Transverse colon (tissue), 4 donors: ENCODE measurements at places on chromosomes 3 and 15. TPM values are rescaled to one million over a fixed set of nuclear protein-coding genes. Genes with fewer than 3 reads are reported as not detected.

FGF7 gene
- 11.2 TPM for total RNA-seq

MEGF11 gene
- not detected for total RNA-seq

- peaks cover 33% of the 10 kb centered on the region for H3K4me1 ChIP-seq
- H3K27me3 ChIP-seq = no peaks in the 10 kb centered on the region
- DNase-seq = no peak
- H3K27ac ChIP-seq = no peak overlapping the region
- H3K36me3 ChIP-seq = peaks cover 12% of the 10 kb centered on the region
Measured at GRCh38 chr15:34986326-34986725, 1.8 kb downstream of the ZNF770 start.

SPSB4 gene
- not detected for total RNA-seq

DNA sequence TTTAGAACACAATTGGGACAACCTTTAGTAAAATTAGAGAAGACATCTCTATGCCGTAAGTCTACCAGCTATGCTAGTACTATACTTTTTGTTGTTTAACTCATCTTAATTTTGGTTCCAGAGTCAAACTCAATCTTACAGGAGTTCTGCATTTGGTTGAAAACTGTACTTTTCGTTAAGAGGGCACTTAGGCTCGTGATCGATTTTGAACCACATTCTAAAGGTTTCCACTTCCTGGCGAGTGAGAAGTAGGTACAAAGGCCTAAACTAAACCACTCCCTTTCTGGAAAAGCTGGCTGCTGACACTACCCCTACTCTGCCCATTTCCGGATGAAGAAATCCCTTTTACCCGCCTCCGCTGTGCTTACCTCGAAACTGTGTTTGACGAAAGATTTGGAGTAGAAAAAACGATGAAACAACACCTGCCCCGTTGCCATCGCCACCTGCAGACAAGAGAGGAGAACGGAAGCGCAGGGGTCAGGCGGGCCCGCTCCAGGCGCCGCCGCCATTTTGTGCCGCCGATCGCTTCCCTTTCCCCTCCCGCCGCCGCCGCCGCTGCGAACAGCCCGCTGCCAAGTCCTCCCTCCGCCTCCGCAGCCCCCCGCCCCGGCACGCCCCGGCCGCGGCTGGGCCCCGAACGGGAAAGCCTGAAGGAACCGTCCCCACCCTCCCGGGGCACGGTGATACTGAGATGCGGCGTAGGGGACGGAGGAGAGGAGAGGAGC lies 748 bp downstream of the CCNL1 start:
- H3K4me1 ChIP-seq = peaks cover 75% of the 10 kb centered on the region
- peaks cover 34% of the 10 kb centered on the region for H3K36me3 ChIP-seq
- H3K27ac ChIP-seq = peak overlapping the region; percentile 100
- no peaks in the 10 kb centered on the region for H3K27me3 ChIP-seq
- peak; percentile 79 for DNase-seq
- peak overlapping the region; percentile 85 for H3K4me3 ChIP-seq

TMCO5A gene
- total RNA-seq = not detected

GOLGA6L6 gene
- total RNA-seq = not detected

DNA sequence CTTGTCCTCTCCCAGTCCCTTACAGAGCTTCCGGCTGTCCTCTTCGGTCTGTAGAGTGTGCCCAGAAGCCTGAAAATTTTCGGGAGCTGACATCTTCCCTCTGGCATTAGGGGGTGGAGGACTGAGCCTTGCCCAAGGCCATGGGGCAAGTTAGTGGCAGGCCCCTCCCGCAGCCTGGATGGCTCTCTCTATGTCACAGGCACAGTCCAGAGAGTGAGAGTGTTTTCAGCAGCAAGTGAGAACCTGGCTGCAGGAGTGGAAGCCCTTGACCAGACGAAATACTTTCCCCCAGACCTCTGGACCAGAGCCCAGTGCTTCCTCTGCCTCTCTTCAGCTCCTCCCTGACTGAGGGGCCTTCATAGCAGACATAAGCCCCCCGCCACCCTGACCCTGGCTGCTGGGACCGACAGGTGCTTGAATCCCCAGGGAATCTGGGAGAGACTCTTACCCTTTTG lies 50.5 kb upstream of the SEC22A start:
- no peak overlapping the region for H3K27ac ChIP-seq
- no peak overlapping the region for H3K4me3 ChIP-seq
- no peaks in the 10 kb centered on the region for H3K27me3 ChIP-seq
- H3K36me3 ChIP-seq = no peaks in the 10 kb centered on the region
- DNase-seq = no peak
- no peaks in the 10 kb centered on the region for H3K4me1 ChIP-seq

DNA sequence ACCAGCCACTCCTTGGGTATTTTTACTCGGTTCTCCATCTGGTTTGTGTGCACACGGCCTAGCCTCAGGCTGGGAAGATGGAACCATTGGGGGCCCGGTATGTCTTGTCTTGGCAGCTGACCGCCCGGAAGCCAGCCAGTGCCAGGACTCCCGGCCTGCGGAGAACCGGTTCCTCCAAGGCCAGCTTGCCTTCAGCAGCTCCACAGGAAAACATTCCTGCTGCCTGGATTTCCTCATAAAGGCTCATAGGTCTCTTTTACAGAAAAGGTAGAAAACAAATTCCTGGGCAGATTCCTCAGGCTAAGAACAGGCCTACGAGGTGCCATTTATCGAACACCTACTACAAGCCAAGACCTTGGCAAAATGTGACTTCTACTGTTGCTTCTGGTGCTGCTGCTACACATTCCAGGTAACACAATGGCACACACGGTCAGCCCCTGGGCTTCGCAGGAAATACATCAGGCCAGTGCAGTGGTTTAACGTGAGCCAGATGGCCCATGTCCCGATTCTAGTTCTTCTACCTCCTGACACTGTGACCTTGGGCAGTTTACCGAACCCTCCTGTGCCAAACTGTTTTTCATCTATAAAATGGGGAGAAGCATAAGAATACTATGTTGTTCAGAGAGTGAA lies 141.8 kb downstream of the OPA1 start:
- H3K27me3 ChIP-seq = no peaks in the 10 kb centered on the region
- DNase-seq = no peak
- no peak overlapping the region for H3K27ac ChIP-seq
- H3K4me1 ChIP-seq = no peaks in the 10 kb centered on the region
- no peak overlapping the region for H3K4me3 ChIP-seq
